ENCODE measurements at places on chromosomes 4 and X.

GRCh38 chr4:14844061-14844460, 158.2 kb upstream of the CPEB2 start:
- no peak for DNase-seq

DNA sequence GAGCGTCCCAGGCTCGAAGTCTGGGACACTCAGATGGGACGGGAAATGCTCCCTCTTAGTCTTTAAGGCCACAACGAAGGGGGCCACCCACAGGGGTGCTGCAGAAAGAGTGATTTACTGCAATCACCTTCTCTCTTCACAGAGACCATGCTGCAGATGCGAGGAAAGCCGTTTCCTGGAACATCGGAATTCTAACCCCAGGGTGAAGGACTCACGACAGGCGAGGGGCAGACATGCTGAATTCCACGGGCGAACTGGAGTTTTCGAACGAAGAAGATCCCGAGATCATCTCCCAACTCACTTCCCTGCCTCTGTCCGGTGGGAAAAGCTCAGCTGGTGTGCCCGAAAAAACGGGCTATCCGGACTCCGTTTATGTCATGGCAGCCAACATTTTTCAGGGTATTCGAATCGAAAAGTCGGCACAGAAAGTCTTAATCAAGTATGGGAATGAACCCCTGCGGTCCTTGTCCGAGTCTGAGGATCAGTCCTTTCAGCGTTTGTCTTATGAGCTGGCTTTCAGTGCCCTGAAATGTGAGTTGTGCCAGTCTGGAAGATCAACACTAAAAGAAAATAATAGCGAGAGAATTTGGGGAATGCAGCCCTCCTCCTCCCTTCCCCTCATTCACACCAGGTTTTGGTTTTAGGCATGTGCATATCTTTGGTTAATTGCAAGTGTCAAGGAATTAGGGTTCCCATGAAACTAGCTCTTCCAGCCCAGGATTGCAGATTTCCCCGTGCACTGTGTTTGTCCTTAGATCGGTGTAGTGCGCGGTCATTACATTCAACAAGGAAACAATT, 905 bp downstream of the NSUN7 start:
- no peak for DNase-seq

DNA sequence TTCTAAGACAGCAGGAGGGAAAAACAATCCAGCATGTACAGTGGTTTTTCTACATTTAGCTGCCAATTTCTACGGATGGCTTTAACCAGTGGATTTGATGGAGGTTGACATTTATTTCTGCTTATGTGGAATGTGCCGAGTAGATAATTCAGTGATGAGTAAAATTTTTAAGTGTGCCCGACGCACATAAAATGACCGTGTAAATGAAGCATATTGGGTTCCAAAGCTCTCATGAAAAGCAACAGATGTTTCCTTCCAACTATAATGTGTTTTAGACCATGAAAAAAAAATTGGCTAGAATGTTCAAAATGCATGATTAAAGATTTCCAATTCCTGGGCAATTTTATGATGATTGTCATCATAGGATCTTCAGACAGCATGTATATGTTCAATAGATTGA, 14.1 kb downstream of the INPP4B start:
- DNase-seq, result no peak

DNA sequence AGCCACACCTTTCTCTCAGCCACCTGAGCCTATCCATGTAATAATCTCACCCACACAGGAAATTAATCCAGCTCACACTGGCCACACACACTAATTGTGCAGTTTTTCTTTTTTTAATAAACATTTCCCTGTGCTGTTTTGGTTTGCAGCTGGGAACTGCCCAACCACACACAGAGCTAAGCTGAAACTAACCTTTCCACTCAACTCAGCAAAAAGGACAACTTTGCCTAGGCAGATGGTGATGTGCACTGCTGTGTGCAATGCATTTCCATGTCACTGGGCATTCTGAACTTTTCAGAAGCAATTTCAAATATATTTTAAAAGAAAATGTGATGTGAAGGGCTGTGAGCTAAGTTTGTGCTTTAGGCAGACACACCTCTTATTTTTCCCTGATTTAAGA, 70.0 kb upstream of the TLL1 start:
- DNase-seq, result no peak
